ENCODE measurements at places on chromosomes 2 and 18.

- DNase-seq: no peak
These were observed 16.0 kb upstream of the SPHKAP start for GRCh38 chr2:228197504-228197903.

DNA sequence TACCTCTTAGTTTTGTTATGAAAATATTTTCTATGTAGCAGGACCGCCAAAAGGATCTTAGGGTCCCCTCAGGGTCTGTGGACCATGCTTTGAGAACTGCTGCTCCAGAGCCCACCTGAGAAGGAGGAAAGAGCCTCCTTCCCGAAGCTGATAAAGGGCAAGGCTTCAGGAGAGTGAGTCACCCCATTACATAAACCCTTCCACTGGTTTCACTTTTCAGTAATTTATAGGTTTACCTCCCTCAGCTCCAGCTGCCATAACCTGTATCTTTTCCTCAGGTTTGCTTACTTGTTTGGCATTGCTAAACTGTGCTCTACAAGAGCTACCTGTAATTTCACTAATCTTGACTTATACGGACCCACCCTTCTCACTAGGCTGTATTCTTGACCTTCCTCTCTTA is 6.6 kb downstream of the TTLL4 start:
- no peak for DNase-seq

- DNase-seq: no peak
These were observed 99.5 kb upstream of the RMDN2 start for GRCh38 chr2:37825586-37825985.

DNA sequence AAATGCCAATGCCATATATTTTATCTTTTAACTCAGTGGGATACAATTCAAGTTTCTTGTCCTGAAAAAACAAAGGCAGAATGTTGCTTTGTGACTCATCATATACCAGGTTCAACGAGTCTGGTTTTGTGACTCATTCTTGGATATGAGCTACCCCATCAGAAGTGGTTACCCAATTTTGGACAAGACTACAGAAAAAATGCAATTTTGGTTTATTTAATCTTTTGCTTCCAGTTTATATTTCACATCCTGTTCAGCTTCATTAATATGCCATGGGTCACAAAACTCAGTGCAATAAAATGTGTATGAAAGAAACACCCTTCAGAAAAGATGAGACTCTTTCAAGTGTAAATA is 25.0 kb downstream of the FN1 start:
- no peak for DNase-seq

GRCh38 chr2:131408778-131409177 is 44.8 kb upstream of the RAB6D start:
- DNase-seq: no peak

DNA sequence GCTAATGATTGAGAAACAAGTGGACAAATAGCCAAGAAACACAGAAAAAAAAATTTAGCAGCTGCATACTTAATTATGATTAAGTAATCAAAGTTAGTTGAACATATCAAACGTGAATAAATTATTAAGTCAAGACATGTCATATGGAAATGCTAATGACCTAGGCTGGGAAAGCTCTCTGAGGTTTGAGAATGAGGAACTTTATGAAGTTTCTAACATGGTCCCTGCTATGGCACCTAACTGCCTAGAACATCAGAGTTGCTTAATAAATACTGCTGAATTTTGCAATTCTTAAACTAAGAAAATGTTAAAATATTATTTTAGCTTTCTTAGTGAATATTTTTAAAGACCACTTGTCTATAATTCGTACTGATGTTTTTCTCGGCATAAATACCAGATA is 99.8 kb downstream of the AFF3 start:
- DNase-seq: no peak

GRCh38 chr2:80054346-80054675 is 250.2 kb downstream of the LRRTM1 start:
- DNase-seq: peak; percentile 27

All from DMS153 (cell line).